ENCODE measurements at places on chromosomes 5 and 9.

DNA sequence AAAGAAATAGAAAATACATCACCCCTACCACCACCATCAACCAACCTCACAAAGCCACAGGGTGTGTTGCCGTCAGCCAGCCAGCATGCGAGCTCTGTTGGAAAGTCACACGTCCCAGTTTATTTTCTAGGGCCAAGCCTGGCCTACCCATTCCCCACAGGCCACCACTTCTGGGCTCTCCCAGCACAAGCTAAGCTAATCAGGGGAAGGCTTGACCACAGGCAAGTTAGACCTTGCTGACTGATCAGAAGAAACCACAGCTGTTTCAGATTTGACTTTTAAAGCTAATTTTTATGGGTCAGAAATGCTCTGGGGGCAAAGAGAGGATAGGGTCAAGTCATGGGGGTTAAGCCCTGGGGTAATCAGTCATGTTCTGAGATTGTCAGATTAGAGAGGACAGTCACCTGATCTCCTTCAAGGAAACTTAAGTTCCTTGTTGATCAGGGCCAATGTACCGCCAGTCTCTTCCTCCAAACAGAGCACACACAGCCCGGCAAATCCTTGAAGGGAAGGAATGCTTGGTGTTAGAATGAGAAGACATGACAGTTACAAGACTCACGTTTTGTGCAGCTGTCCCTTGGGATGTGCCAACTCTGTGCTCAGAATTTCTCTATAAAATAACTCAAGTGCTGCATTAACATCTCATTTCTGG is 7.6 kb downstream of the SHB start:
- DNase-seq, result no peak

DNA sequence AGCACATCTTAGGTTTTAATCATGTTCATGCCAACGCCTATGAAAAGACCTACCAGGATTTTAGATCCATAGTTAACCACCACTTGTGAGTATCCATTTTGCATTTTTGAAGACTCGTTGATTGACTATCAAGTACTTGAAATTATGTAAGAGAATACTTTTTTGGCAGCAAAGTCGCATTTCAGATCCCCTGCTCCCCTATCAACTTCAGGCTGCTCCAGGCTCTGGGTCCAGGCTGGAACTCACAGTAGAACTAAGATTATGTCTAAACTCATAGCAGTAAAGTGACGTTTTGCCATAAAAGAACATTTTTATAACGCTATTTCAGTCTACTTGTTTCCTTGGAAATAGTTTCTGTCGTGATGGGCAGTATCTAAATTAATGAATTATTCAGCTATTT is 267.7 kb downstream of the FANCC start:
- DNase-seq, result no peak

- no peak for DNase-seq
Measured at GRCh38 chr9:111836311-111836710, 41.6 kb upstream of the SHOC1 start.

- DNase-seq, result no peak
Measured at GRCh38 chr5:171449426-171449825, 30.0 kb downstream of the FGF18 start.

DNA sequence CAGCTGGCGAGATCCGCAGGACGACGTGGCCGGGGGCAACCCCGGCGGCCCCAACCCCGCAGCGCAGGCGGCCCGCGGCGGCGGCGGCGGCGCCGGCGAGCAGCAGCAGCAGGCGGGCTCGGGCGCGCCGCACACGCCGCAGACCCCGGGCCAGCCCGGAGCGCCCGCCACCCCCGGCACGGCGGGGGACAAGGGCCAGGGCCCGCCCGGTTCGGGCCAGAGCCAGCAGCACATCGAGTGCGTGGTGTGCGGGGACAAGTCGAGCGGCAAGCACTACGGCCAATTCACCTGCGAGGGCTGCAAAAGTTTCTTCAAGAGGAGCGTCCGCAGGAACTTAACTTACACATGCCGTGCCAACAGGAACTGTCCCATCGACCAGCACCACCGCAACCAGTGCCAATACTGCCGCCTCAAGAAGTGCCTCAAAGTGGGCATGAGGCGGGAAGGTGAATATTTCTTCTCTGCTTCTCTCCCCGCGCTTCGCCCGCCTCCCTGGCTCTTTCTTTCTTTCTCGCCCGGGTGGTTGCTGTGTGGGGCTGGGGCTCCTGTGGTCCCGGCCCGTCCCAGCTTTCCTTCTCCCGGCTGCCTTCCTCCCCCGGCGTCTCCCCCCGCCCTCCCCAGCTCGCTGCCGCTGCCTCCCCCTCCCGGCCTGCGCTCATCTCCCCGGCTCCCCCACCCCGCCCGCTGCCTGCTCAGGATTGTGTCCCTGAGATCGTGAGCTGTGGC is 2.2 kb downstream of the NR2F1 start:
- DNase-seq, result no peak

DNA sequence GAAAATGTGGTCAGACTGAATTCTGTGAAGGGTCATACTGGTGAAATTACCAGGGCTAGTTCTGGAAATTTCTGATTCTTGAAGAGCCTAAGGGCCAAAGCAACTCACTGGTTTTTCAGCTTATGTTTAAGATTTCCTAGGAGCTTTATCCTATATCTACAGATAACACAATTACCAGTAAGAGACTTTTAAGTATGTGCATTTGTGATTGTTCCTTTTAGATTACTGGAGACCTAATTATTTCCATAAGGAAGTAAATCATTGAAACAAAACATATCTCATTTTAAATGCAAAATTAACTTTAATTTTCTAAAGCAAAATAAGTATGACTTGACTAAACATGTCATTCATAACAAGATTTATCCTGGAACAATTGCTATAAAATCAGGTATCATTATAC is 134.2 kb downstream of the MPDZ start:
- no peak for DNase-seq
